ENCODE measurements at places on chromosomes 12 and 14. TPM values are rescaled to one million over a fixed set of nuclear protein-coding genes. Genes with fewer than 3 reads are reported as not detected.

DNA sequence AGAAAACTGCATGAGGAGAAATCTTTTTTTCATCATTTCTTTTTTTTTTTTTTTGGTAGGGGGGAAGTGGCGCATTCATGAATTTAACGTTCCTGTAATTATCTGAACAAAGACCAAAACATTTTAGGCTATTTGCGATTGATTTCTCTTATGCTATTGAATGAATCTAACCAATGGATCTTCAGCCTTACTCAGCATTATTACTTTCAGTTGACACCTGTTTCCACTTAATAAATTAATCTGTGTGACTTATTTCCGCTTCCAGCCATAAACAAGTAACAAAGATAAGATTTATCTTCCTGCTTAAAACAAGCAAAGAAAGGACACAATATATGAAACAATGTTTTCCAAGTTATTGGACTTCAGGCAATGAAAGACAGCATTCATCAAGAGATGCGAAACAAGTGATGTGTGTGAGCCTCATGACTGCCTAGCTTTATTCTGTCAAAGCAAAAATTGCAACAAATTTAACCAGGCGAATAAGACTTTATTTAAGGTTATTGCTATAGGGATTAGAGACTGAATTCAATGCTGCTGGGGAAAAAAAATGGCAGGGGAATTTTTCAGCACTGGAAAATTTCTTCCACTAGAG lies 1026.9 kb downstream of the LRFN5 start:
- DNase-seq, result no peak

- DNase-seq, result no peak
Measured at GRCh38 chr12:96886998-96887677, 19.9 kb upstream of the NEDD1 start.

DNA sequence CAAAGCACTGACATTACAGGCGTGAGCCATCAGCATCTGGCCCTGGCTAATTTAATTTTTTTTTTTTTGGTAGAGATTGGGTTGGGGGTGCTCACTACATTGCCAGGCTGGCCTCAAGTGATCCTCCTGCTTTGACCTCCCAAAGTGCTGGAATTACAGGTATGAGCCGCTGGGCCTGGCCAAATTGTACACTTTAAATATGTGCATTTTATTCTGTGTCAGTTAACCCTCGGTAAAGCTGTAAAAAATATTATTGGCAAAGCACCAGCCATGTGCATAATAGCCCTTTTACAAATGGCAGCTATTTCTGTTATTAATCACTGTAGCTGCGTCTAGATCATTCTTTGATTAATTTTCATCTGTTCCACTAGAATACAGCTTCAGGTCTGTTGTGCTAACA lies 12.0 kb downstream of the TMEM119 start:
- DNase-seq, result no peak

- no peak for DNase-seq
Measured at GRCh38 chr14:26926585-26926984, 328.8 kb upstream of the NOVA1 start.

STYK1 gene
- 1.0 TPM for total RNA-seq

POU6F1 gene
- total RNA-seq, result 4.2 TPM

- DNase-seq, result peak; percentile 62
Measured at GRCh38 chr12:108649126-108649525, 15.4 kb upstream of the SELPLG start.

DNA sequence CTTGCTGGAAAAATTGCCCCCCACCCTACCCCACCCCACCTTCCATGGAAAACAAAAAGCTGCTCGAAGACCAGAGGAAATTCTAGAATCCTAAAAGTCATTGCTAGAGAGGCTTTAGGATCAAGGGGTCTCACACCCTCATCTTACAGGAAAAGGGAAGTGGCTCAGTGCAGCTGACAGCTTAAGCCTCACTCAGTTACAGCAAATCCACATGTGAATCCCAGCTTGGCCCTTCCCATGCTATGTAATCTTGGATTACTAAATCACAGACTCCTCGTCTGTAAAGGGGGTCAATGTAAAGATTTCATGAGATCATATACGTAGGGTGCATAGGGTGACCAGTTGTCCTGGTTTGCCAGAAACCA lies 25.9 kb downstream of the CMKLR1 start:
- DNase-seq, result no peak

- no peak for DNase-seq
Measured at GRCh38 chr12:57055824-57056223, 5.9 kb upstream of the MYO1A start.

TEX52 gene
- total RNA-seq, result not detected

NCOR2 gene
- total RNA-seq, result 57.9 TPM

GRCh38 chr14:73491256-73492042 lies 716 bp downstream of the RIOX1 start:
- DNase-seq, result peak; percentile 49

- DNase-seq, result no peak
Measured at GRCh38 chr12:47993491-47993890, 10.8 kb downstream of the COL2A1 start.

AQP6 gene
- not detected for total RNA-seq

GRCh38 chr14:105491366-105491973 lies 424 bp downstream of the TEDC1 start:
- peak; percentile 88 for DNase-seq

- DNase-seq, result no peak
Measured at GRCh38 chr12:49026101-49026500, 7.5 kb upstream of the PRKAG1 start.

GRCh38 chr14:31842899-31843298 lies 234.2 kb upstream of the ARHGAP5 start:
- no peak for DNase-seq

GRCh38 chr14:90517076-90517841 lies 120.4 kb downstream of the CALM1 start:
- DNase-seq, result no peak

HOXC9 gene
- 12.6 TPM for total RNA-seq

GRCh38 chr14:55814873-55815272 lies 234.9 kb downstream of the KTN1 start:
- peak; percentile 14 for DNase-seq

DNA sequence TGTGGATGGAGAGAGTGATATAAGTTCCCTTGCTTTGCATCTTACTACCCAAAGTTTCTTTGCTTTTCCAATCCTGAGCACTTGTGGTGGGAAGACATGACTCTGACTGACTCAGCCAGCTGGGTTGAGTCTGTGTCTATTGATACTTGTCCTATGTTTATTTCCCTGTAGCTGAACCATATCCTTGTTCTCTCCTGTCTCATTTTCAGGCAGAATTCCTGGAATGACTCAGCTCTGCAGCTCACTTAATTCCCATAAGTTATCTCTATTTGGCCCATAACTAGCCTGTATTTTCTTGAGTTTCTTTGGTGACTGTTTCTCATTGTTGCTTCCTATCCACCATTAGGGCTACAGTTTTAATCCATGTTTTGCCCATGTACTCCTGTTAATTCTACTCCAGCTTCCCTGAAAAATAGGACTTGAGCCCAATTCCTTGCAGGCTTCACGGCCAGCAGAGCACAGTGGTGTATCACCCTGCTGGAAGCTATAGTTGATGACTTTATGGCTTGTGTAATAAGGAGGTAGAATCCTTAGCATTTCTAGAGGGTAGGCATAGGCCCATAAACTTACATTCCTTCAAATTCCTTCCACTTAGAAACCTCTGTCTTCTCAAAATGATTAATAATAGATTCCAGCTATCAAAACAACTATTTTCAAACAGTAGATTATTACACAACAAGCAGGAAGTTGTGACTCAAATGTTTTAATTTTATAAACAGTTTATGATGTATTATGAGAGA lies 183.1 kb downstream of the TMTC3 start:
- peak; percentile 94 for DNase-seq

GLIPR1L1 gene
- total RNA-seq, result not detected

GRCh38 chr14:93914278-93914677 lies 12.9 kb upstream of the FAM181A start:
- no peak for DNase-seq

GRCh38 chr12:14681190-14681589 lies 15.2 kb downstream of the GUCY2C start:
- DNase-seq, result no peak

DNA sequence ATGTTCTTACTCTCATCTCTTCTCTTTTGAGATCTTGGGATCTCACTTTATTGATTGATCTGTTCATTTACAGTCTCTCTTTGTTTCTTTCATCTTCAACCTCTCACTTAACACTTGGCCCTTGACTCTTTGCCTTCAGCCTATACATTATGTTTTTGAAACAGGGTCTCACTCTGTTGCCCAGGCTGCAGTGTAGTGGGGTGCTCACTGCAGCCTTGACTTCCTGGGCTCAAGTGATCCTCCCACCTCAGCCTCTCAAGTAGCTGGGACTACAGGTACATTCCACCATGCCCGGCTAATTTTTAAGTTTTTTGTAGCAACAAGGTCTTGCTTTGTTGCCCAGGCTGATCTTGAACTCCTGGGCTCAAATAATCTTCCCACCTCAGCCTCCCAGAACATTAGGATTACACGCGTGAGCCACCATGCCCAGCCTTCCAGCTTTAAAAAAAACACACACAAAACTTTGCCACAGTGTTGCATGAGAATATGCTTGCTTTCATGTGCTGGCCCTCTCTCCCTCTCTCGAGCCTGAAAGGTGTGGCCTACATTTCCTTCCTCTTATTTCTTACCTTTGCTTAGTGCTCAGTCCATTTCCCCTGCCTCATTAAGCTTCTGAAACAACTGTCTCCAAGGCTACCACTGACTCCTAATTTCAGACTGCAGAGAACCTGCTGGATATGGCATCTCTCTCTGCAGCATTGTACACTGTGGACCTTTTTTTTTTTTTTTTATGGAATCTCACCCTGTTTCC lies 9.9 kb downstream of the DIP2B start:
- no peak for DNase-seq

ESR2 gene
- total RNA-seq, result not detected

GRCh38 chr12:106434526-106434925 lies 77.0 kb downstream of the POLR3B start:
- DNase-seq, result no peak

DNA sequence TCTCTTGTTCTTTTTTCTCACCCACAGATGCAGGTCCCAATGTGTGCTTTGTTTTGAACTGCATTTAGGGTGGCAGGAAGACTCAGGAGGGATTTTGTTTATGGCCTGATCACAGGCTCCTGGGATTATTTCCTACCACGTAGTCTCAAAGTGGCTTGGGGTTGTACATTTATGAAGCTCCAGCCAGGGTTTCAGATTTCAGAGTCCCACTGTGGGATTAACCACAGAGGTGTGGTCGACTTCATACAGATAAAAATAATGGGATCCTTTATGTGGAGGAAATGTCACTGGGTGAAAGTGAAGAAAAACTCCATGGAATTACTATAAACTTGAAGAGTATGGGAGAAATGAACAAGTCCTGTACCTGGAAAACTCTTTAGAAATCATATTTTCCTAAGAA lies 14.2 kb upstream of the PPP1R1A start:
- peak; percentile 38 for DNase-seq

- DNase-seq, result no peak
Measured at GRCh38 chr12:127515941-127516340, 751.0 kb upstream of the TMEM132C start.

FSCB gene
- not detected for total RNA-seq

GRCh38 chr12:5432011-5432400 lies at the start of gene NTF3:
NTF3 (plus strand) TSS chr12:5432108; CDS start chr12:5432325, 217 bp downstream.
- peak; percentile 78 for DNase-seq

DNA sequence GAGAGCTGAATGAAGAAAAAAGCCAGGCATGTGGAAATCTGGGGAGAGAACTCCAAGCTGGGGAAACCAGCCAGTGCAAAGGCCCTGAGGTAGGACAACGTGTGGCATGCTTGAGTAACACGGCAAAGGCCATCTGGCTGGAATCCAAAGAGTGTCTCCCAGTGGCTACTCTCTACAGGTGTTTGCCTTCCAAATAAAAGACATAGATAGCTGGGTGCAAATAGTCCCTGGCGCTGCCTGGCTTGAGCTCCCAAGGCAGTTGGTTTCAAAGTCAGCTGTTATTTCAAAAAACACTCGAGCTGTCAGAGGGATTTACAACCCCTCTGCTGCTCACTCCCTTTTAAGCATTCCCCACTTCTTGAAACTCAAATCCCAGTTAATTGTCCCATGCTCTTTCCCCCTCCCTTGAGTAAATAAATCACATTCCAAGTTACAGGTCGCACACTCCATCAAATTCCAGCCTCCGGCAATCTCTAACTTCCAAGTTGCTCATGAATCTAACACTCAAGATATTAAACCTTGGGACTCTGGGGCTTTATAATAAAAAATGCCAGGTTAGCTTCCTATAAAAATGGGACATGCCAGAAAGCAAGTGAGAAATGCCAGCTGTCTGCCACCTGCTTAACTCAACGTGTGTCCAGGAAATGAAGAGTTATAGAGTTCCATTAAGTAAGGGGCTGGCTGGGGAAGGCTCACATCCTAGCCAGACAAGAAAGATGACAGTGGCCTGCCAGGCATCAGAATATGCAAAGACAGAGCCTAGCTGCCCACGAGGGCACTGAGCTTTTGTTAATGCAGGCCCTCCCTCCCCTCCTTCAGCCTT lies 133.6 kb upstream of the NOS1 start:
- peak; percentile 4 for DNase-seq

GRCh38 chr14:20460458-20461224 lies 593 bp downstream of the PIP4P1 start:
- DNase-seq, result no peak

TECPR2 gene
- total RNA-seq, result 8.8 TPM

GRCh38 chr12:103626498-103626897 lies 39.4 kb downstream of the STAB2 start:
- DNase-seq, result peak; percentile 86

DNA sequence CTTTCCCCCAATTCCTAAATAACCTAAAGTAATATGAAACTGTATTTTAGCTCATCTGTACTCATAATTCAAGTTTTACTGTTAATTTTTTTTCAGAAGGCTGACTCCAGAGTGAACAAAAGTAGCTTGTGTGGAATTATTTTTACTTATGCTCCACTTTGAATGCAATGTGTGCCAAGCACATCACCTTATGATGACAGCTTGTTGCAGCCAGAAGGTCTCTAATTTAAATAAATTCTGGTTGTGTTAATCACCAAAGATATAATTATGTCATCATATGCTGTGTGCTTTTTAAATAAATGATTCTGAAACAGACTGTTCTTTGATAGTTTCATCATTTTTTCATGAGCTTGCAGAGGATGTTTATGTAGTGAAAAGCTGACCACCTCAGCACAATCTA lies 283.1 kb downstream of the TMEM117 start:
- DNase-seq, result no peak

DNA sequence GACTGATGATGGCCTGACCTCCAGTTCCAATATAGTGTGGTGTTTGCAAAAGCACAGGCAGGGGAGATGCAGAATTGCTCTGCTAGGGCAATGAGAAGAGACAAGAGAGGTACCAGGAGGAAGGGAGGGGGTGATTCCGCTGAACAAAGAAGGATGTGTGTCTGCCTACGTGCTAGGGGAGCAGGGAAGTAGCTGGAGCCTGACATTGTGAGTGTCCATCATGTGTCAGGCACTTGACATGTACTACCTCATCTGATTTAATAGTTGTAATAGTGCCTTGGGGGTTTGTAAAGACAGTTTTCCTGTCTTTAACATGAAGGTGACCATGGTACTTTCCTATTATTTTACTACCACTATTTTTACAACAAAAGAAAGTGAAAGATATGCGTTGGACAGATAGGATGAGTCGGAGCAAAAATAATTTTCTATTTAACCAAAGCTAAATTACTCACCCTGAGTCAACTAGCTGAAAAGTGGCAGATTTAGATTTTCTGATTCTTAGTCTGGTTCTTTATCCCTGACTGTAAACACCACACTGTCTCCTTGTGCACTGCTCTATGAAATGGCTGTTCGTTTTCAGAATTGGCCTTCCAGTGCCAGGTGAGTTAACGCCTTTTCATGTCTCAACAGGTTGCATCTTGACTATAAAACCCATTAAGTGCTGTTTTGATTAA lies 33.7 kb upstream of the TEAD4 start:
- DNase-seq, result no peak

PTPRQ gene
- not detected for total RNA-seq

GRCh38 chr12:115946092-115946491 lies 331.4 kb downstream of the MED13L start:
- DNase-seq, result no peak

NGB gene
- total RNA-seq, result not detected

TMCC3 gene
- 1.5 TPM for total RNA-seq
